ENCODE measurements at places on chromosomes 12 and 14.

- DNase-seq, result no peak
These were observed 1258.0 kb downstream of the FSCB start for GRCh38 chr14:43249116-43249515.

DNA sequence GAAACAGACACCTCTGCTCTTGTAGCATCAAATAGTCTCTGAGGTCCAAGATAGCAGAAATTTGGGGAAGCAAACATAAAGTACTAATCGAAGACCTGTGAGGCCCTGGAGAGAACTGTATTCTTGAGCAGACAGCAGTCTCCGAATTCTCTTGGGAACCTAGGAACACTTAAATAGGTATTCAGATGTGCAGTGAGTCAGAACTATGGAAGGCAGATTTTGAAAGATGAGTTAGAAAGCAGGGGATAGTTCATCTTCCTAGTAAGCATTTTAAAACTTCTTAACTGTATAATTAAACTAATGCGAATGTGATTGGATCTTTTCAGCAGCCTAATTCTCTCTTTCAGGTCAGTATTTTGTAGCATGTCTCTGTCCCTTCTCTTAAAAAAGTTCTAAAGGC, 30.6 kb downstream of the NAA30 start:
- no peak for DNase-seq

GRCh38 chr14:105207460-105207901, 26.4 kb upstream of the NUDT14 start:
- DNase-seq, result peak; percentile 27

GRCh38 chr12:121048442-121048841, 9.4 kb upstream of the OASL start:
- no peak for DNase-seq

- DNase-seq, result peak; percentile 36
These were observed 53.1 kb downstream of the EIF2S3B start for GRCh38 chr12:10558789-10559188.

DNA sequence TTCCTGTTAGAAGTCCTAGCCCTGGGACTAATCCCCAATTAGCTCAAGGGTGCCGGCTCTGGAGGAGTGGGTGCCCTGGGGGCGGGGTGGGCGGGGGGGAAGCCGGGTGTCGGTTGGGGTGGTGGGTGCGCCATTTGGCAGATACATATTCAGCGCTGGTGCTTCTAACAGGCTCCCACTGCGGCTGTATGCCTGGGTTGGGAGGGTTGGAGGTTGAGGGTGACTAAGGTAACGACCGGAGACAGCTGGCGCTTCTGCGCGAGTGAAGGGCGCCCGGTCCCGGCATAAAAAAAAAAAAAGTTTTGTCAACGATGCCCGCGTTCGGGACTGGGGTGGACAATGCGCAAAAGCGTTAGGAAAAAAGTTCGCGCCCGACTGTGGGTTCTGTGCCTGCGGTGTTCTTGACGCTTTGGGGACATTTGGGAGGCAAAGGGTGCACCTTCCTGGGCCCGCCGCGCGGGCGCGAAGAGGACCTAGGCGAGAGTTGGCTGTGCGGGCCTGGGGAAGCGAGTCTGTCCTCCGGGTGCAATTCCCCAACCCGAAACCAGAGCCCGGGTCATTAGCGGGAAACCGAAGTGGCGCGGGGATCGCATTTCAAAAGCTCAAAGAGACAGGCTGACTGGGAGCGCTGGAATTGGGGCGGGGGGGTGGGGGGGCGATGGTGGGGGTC, 19.2 kb downstream of the TBX3 start:
- DNase-seq, result no peak

DNA sequence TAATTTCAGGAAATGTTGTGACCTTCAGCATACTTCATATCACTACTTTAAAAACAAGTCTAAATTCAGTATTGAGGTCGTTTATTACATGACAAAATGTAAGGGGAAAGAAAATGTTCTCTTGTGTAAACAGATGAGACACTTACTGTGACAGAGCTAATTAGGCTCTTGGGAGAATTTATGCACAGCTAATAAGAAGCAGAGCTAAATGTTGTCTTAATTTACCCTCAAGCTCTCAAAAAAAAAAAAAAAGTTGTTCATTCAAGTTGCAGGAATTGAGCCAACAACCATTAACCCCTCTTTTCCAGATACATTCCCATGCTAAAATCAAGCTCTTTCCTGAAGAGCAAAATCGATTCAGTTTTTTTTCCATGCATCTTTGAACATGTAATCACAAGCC, 1419.4 kb downstream of the FSCB start:
- DNase-seq, result no peak

DNA sequence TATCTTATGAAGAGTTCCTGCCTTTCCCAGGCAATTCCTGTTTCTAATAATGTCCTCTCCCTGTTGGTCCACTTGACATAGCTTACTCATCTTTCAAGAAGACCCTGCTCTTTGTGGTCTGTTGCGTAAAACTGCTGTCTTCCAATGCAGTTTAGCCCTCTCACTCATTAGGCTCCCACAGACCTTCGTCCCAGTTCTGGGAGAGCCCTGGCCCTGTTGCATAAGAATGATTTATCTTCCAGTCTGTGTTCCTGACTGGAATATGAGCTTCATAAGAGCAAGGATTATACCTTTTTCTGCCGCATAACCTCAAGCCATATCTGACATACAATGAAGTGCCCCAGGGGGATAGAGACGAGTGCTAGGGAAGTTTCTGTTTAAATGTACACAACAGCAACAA, 365.9 kb upstream of the NOVA1 start:
- DNase-seq, result no peak

- peak; percentile 30 for DNase-seq
These were observed 199.3 kb upstream of the SLC16A7 start for GRCh38 chr12:59396519-59396918.

DNA sequence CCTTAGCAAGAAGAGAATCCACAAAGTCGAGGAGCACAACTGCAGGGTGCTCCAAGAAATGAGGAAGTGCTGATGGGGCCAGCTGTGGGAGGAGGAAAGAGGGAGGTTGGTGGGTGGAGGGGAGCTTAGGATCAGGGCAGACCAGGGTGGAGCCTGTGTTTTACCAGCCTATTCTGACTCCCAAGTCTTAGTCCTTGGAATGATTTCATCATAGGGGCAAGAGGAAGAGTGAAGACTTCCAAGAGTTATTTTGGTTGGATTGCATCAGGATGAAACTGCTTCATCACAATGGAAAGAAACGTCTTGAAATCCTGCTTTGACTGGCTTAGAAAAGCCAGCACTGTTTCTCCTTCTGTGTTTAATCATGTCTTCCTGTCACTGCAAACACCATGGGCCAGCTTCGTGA, 194.0 kb downstream of the DPF3 start:
- DNase-seq, result no peak

- no peak for DNase-seq
These were observed 42.0 kb downstream of the MOK start for GRCh38 chr14:102262929-102263462.

DNA sequence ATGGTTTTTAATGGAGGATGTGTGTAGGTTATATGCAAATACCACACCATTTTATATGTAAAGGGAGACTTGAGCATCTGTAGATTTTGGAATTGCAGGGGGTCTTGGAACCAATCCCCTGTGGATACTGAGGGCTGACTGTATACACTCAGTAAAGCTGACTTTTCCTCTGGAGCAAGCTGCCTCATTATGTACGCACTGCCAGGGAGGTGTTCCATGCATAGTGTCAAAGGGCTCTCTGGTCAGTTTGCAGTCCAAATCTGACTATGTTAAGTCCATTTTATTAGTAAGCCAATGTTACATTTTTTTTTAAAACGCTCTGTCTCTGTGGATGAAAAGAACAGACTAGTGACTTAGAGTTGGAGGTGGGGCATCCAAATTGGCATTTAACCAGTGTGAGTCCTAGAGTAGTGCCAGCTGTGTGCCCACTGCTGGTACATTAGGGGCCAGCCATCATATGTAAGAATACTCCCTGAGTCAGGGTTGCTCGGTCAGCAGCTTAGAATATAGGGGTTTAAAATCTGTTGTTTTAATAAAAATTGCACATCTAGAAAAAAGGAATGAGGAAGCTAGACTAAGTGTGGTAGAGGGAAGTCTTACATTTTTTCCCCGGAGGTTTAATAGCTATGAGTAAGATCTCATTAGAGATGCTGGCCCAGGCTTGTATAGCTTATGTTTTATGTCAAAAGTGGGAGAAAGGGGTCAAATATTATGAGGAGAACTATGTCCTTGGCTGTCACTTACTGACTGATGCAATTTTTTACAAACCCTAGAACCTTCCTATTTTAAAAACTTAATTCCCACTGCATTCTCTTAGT, 87.0 kb downstream of the TESC start:
- DNase-seq, result no peak

DNA sequence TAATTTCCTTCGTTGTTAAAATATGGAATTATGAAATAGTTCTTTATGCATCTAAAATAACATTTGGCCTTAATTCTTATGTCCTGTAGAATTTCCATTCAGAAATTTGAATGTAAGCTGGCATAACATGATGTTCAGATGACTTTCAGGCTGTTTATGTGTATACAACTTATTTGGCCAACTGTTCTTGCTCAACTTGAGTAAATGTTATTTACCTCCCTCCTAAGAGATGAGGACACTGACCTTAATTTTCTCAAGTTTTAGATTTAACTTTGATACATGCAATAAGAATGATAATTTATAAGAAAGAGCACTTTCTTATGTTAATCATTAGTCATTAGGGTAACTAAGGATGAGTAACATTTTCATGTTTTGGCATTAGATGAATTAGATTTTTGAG, 365.4 kb downstream of the AEBP2 start:
- DNase-seq, result no peak

DNA sequence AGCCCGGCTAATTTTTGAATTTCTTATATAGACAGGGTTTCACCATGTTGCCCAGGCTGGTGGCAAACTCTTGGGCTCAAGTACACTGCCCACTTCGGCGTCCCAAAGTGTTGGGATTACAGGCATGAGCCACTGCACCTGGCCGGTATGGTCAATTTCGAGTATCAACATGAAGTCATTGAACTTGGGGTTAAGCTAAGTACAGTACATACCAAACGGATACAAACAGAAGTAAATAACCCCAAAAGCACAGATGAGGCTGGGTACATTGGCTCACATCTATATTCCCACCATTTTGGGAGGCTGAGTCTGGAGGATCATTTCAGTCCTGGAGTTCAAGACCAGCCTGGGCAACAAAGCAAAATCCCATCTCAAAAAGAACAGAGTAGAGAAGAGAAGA, 13.0 kb upstream of the PSMD9 start:
- DNase-seq, result no peak

DNA sequence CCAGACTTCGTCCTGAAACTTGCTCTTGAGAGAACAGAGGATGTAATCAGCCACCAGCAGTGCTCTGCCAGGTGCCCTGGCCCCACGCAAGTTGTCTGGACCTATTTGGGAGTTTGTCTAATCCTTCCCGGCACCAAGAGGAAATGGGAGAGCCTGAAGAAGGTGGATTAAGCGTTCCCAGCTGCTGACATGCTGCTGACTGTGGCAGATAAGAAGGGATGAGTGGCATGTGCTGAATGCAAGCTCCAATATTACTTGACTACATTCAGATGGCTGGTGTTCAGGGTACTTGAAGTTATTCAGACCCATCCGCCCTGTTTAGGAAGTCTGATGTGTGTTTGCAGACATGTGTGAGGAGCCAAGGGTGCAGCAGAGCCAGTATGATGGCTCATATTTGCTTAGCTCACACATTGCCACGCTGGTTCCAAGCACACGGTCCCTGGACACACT, 440.6 kb upstream of the CCDC196 start:
- peak; percentile 4 for DNase-seq

DNA sequence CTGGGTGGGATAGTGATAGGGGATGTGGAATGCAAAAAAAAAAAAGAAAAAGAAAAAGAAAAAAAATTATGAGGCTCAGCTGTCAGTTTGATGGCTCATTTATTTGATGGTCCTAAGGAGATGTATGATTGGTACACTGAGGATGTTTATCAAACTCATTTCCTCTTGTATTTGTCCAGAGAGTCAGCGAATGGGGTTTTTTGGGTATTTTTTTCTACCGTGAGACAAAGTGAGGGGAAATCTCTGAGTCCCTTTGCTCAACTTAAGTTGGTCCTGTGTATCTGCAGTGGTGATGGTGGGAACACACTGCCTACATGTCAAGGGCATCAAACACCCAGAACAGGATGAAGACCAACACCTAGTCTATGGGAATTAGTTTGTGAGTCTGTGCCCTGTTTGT, 176.9 kb upstream of the HIF1A start:
- DNase-seq, result no peak

- DNase-seq, result peak; percentile 24
These were observed 30.6 kb upstream of the MSI1 start for GRCh38 chr12:120399531-120399930.

DNA sequence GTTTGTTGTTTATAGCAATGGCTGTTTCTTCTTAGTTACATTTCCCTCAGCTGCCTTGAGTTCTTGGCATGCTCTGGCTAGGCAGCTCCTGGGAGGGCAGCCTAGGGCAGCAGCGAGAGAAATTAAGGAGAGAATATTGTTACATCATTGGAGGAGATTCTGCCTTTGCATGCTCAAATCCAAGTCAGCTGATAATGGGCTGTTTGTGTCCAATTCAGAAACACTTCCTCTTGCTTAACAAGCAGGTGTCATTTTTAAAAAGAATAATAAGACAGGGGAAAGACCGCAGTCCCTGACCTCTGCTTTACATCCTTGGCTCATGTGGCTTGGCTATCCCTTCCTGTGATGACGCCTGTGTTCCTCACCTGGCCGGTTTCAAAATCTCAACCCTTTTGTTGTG, 76.9 kb downstream of the ESR2 start:
- no peak for DNase-seq

GRCh38 chr12:95385246-95386035, 88.5 kb upstream of the METAP2 start:
- no peak for DNase-seq

DNA sequence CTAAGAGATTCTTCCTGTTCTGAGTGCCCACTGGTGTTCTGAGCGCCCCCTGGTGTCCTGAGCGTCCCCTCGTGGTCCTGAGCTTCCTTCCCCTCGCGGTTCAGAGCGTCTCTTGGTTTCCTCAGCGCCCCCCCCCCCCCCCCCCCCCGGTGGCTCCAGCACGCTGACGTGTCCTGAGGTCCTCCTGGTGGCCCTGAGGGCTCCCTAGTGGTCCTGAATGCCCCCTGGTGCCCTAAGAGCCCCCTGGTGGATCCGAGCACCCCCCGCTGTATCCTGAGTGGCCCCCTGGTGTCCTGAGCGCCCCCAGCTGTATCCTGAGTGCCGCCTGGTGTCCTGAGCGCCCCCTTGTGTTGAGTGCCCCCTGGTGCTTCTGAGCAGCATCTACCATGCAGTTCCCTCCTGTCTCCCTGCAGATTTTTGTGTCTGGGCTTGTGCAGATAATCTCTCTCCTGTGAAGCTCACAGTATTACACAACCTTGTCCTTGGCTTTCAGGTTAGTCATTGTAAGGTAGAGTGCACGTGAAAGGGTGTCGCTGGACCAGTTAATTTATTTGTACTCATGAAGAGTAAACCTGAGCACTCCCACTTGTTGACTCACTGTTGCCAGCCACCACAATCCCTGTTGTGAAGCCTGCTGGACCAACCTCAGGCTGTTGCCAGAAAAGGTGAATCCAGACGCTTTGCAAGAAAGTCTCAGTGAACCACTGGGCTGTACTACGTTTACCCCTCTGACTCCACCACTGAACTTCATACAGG, 1168.4 kb downstream of the TMEM121 start:
- DNase-seq, result peak; percentile 79

DNA sequence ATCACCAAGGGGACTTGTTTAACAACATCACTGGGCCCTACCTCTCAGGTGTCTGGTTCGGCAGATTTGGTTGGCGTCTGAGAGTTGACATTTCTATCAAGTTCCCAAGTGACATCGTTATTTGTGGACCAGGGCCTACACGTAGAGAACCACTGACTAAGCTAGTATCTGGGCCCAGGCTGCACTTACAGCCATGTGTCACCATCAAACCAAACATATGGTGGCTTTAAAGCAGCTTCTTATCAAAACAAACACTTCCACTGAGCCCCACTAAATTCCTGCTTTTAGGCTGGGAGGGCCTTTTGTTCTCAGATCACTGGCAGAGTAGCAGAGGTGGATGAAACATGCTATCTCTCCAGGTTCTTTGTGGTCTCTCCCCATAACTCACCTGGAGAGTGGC, 220.5 kb downstream of the PELI2 start:
- DNase-seq, result peak; percentile 68

Data from DMS53 (cell line).